ENCODE measurements at places on chromosomes 16 and 17.

DNA sequence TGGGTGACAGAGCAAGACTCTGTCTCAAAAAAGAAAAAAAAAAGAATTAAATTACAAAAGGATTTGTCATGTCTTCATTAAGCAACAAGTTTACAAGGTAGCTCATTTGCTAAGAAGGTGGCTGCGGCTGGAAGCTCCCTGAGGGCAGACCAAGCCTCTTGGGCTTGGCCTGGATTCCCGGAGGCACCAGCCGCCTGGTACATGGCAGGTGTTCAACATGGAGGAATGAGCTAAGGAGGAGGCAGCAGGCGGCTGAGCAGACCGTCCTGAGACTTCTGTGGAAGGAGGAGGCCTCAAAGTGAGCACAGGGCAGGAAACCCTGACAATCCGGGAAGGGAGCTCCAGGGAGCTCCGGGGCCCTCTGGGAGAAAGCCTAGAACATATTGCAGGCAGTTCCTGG is 3.2 kb upstream of the MYLK3 start:
- no peak for DNase-seq

DNA sequence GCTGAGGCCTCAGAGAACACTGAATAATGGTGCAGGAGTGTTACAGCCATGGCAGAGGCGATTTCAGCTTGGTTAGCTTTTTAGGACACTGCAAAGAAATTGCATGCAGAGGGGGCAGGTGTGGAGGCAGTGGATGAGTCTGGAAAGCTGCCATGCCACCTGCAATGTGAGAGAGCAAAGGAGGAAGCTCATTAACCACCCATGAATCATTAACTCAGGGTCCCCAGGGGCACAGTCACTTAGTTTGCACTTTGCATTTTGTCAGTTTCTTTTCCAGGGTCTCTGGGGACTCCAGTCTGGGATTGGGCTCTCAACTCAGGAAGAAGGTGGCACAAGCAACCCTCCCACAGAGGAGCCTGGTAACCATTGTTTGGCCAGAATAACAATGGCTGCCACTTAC is 132.9 kb downstream of the USP31 start:
- DNase-seq: no peak

DNA sequence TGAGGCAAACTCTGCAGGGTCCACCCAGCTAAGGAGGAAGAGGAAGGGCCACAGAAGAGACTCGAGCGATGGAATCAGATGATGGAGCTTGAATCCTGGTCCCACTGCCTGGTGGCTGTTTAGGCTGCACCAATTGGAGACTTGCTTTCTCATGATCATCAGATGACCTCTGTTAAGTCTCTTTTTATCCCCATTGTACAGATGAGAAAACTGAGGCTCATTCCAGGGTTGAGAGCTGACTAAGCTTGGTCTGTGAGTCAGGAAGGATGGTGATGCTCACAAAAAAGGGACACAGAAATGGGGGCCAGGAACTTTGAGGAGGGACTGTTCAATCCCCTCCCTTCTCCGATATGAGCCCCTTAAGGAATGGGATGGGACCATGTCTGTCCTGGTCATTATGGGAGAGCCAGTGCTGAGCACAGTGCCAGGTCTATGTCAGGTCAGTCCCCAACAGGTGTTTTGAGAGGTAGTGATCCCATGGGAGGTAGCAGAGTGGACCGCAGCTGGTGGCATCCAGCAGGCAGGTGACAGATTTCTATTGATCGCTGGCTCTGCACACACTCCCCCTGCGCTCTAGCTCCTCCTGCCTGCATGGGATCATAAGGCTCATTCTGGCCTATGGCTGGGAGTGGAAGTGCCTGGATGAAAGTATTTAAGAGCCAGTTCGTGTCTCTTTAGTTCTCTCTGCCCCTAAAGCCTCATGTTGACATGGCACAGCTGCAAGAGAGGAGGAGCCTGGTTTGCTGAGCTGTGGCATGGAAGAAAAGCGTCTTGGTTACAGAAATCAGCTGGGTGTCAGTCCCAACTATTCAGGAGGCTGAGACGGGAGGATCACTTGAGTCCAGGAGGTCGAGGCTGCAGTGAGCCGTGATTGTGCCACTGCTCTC is 27.2 kb downstream of the SNX20 start:
- no peak for DNase-seq

DNA sequence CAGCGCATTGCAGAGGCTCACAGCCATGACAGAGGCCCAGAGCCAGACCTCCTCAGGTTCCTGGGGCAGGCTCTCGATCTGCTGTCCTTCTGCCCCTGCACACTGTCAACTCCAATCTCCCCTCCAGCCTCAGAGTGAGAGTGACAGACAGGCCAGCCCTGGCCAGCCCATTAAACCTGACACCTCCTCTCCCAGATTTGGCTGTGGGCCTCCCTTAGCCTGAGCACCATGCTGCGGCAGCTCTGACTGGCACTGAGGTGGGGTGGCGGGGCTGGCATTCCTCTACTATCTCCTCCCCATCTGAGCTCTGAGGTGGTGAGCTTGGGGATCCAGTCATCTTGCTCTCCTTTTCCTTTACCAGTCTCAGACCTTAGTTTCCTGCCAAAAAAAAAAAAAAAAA is 15.5 kb upstream of the C1QL1 start:
- DNase-seq: no peak

GRCh38 chr16:70805787-70806186 is 4.8 kb upstream of the VAC14 start:
- DNase-seq: no peak

- no peak for DNase-seq
Measured at GRCh38 chr17:8459107-8459506, 23.4 kb downstream of the NDEL1 start.

- no peak for DNase-seq
Measured at GRCh38 chr17:62109924-62110323, 44.8 kb upstream of the MED13 start.

DNA sequence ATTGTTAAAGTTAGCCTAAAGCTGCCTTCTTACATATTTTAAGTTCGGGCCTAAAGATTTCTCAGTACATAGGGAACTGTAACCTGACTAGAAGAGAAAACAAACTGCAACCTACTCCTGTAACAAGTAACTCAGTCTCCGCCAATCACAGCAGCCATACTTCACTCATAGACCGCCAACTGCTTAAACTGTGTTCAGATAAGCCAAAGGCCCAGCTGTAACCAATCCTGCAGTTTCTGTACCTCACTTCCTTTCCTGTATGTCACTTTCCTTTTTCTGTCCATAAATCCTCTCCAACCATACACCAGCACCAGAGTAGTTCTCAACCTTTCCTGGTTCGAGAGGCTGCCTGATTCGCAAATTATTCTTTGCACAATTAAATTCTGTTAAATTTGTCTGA is 41.5 kb downstream of the GLG1 start:
- no peak for DNase-seq

- DNase-seq: no peak
Measured at GRCh38 chr16:9428355-9429005, 337.0 kb downstream of the HAPSTR1 start.

GRCh38 chr17:71327376-71328059 is 793.3 kb upstream of the SOX9 start:
- no peak for DNase-seq

- DNase-seq: no peak
Measured at GRCh38 chr17:10278218-10278617, 79.8 kb upstream of the GAS7 start.

GRCh38 chr16:48169896-48170295 is 14.1 kb upstream of the ABCC12 start:
- no peak for DNase-seq

GRCh38 chr17:46082257-46082656 is 83.2 kb downstream of the STH start:
- DNase-seq: no peak

DNA sequence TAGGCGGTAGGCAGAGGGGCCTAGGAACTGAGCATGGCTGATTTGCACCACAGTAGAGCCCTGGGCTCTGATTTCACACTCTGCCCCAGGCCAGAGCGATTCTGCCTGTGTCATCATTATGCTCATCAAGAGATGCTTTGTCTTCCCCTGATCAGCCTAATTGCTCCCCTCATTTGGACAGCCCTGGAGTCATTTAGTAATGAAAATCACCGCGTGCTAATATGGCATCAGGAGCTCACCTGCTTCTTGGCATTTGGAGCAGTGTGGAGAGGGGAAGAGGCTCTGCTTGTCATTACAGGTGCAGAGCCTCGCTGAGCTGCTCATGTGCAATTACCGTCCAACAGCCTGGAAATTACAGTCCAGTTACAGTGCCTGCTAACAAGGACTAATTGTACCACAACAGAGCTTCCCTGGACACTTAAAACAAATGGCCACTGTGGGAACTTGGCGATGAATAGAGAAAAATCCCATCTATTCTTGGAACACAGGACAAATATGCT is 157.1 kb upstream of the WSCD1 start:
- DNase-seq: no peak

GRCh38 chr17:44004761-44005526 is 522 bp downstream of the NAGS start:
- no peak for DNase-seq

Data from activated CD4-positive, alpha-beta T cell treated with anti-CD3 and anti-CD28 coated beads, Interleukin-2, Interleukin-4, amounts not matched to agents 100 ng/mL and 50 ng/mL, durations not matched to agents 16 hours and 8 hours (primary cell).